ENCODE measurements at places on chromosomes 5 and 9. TPM values are rescaled to one million over a fixed set of nuclear protein-coding genes. Genes with fewer than 3 reads are reported as not detected.

Gene F2RL1
- 0.40 TPM for polyA plus RNA-seq

Gene RNF208
- 36.5 TPM for polyA plus RNA-seq

Gene IRGM
- not detected for polyA plus RNA-seq

Gene MUSK
- 0.04 TPM for polyA plus RNA-seq

Gene TRIM36
- 2.3 TPM for polyA plus RNA-seq

Gene TSSK1B
- polyA plus RNA-seq = not detected

Gene SLC34A3
- polyA plus RNA-seq = not detected

Gene ANKRD18A
- 0.16 TPM for polyA plus RNA-seq

Gene C5orf58
- 0.80 TPM for polyA plus RNA-seq

Gene ABCA2
- 150 TPM for polyA plus RNA-seq

Gene DBH
- 147 TPM for polyA plus RNA-seq

Gene IRX2
- polyA plus RNA-seq = 0.08 TPM

Gene C5orf34
- polyA plus RNA-seq = 1.0 TPM

Gene CDC25C
- 0.32 TPM for polyA plus RNA-seq

Gene PCDHA12
- 0.17 TPM for polyA plus RNA-seq

Gene PRRT1B
- not detected for polyA plus RNA-seq

Gene FSTL4
- 3.3 TPM for polyA plus RNA-seq

Gene CCNI2
- 0.40 TPM for polyA plus RNA-seq

Gene DMGDH
- polyA plus RNA-seq = 2.8 TPM

Gene GLT6D1
- polyA plus RNA-seq = not detected

Gene DMRTA1
- polyA plus RNA-seq = not detected

Gene SLCO6A1
- polyA plus RNA-seq = not detected

Gene KIF2A
- polyA plus RNA-seq = 2.1 TPM

Gene FOXD4L5
- not detected for polyA plus RNA-seq

Gene NR5A1
- 312 TPM for polyA plus RNA-seq

Gene SMIM33
- not detected for polyA plus RNA-seq

Gene RECK
- polyA plus RNA-seq = 4.1 TPM

Gene CDH6
- polyA plus RNA-seq = 0.74 TPM

Gene NOTCH1
- 21.2 TPM for polyA plus RNA-seq

Gene TMEFF1
- polyA plus RNA-seq = not detected

Gene PLCXD3
- 4.4 TPM for polyA plus RNA-seq

Gene SYK
- polyA plus RNA-seq = 3.9 TPM

Gene CCL27
- polyA plus RNA-seq = 0.24 TPM

Gene ARHGAP26
- polyA plus RNA-seq = 5.8 TPM

Gene ZNF366
- 2.2 TPM for polyA plus RNA-seq

Gene IL5
- not detected for polyA plus RNA-seq

Gene OBP2B
- not detected for polyA plus RNA-seq

Gene AJM1
- 3.2 TPM for polyA plus RNA-seq

Gene SARDH
- polyA plus RNA-seq = 6.8 TPM

Gene MEGF9
- 4.3 TPM for polyA plus RNA-seq

Gene GLDC
- 0.16 TPM for polyA plus RNA-seq

Gene PDE8B
- 5.4 TPM for polyA plus RNA-seq

Gene CNTNAP3B
- 5.1 TPM for polyA plus RNA-seq

Gene LECT2
- not detected for polyA plus RNA-seq

Gene DMXL1
- 22.3 TPM for polyA plus RNA-seq

Gene AGXT2
- not detected for polyA plus RNA-seq

Gene FOXE1
- not detected for polyA plus RNA-seq

Gene TRPM6
- 0.10 TPM for polyA plus RNA-seq

Gene COL5A1
- polyA plus RNA-seq = 44.3 TPM

Gene DIRAS2
- 0.24 TPM for polyA plus RNA-seq

Gene PCAT7
- polyA plus RNA-seq = 0.03 TPM
